ENCODE measurements at places on chromosomes 1 and 21.

- DNase-seq: peak; percentile 58
Observed at GRCh38 chr1:93344886-93345632, 648 bp upstream of the DR1 start.

DNA sequence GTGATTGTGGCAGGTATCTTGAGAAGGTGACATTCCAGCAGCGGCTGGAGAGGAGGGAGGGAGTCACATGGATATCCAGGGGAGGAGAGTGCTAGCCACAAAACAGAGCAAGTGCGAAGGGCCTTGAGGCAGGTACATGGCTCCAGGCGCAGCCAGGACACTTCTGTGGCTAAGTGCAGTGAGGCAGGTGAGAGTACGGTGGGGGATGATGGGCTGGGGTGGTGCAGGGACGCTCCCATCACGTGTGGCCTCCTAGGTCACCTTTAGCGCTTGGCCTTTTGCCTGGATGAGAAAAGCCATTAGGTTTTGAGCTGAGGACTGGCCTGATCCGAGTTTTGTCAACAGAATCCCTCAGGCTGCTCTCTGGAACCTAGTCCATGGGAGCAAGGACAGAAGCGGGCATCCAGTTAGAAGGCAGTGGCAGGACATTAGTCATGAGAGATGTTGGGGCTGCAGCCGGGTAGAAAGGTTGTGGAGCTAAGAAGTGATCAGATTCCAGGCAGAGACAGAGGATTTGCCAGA, 31.6 kb downstream of the SMYD2 start:
- no peak for DNase-seq

DNA sequence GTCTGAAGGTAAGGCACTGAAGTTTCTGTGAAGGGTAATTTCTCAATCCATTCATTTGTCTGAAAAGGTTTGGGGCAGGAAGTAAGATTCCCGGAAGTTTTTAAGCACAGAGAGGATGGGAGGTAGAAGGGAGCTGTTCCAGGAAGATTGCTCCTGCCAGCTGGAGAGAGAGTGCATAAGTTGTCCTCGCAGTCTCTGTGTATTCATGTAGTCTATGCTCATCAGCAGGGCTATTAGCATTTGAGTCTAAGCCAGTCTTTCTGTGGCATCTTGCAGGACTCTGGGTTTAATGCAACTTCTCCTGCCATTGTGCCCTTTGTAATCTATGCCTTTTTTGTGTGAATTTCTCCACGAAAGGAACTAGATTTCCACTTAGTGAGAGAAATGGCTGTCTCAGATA, 140.8 kb upstream of the FGGY start:
- DNase-seq: no peak

DNA sequence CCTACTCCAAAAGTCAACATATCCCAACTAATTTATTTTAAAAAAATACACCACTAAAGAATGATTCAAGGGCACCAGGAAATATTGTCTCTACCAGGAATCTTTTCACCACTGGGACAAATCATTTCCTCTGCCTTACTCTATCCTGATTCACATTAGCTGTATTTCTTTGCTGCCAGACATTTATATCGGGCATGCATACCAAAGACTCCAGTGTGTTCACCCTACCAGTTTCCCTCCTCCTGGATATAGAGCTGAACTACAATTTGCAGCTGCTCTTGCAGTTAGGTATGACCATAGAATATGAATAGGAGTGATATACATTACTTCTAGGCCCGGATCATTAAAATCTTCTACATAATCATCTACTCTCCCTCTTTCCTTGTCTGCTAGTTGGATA, 7.6 kb downstream of the KCNJ6 start:
- DNase-seq: no peak

GRCh38 chr1:243443557-243443956, 187.7 kb downstream of the SDCCAG8 start:
- DNase-seq: peak; percentile 17

DNA sequence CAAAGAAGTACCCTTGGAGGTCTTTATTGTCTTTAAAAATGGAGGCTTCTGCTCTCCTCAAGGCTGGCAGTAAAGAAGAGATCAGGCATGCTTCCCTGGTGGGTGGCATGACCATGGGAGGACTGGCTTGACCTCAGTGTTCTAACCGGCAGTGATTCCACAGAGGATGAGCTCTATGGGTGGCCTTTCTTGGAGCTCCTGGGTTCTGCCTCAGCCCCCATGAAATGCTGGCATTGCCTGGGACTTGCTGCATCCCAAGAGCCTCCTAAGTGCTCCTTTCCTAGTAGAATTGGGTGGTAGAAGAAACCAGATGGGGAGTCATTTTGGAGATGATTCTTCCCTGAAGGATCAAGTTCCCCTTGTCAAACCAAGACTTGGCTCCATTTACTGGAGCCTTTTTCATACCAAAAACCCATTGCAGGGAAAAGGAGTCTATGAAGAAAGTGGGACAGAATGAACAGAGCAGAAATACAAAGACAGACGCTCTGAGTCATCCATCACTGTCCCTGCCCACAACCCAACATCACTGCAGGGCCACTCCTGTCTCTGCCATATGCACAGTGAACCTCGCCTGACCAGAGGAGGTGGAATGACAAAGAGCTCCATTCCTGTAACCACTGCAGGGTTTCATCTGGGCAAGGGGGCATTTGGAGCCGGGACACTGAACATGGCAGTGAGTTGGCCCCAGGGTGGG, 42.4 kb downstream of the RIMS3 start:
- DNase-seq: no peak

DNA sequence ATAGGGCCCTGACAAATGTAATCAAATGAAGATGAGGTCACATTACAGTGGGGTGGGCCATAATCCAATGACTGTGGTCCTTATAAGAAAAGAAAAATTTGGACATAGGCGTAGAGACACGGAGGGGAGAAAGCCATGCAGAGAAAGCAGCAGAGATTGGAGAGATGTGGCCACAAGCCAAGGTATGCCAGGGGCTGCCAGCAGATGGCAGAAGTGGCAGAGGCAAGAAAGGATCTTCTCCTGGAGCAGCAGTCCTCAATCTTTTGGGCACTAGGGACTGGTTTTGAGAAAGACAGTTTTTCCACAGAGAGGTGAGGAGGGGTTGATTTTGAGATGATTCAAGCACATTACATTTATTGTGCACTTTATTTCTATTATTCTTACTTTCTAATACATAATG, 355.1 kb downstream of the NPHP4 start:
- DNase-seq: peak; percentile 16

DNA sequence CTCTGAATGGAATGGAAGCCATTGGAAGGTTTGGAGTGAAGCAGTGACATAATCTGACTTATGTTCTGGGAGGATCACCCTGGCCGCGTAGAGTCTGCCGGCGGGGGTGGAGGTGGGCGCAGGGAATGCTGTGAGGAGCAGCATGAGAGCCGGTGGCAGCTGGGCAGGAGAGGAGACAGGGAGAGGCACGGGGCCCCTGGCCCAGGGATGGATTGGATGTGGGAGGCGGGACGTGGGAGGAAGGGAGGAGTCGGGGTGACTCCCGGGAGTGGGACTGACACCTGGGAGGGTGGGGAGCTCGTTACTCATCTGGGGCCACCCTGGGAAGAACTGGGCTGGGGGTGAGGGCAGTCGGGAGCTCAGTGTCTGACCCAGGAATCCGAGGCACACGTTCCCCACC, 10.4 kb upstream of the KCNAB2 start:
- no peak for DNase-seq

- DNase-seq: no peak
Observed at GRCh38 chr1:215113776-215114153, 31.2 kb downstream of the KCNK2 start.

GRCh38 chr1:51734896-51735745, 118.2 kb downstream of the OSBPL9 start:
- DNase-seq: no peak

DNA sequence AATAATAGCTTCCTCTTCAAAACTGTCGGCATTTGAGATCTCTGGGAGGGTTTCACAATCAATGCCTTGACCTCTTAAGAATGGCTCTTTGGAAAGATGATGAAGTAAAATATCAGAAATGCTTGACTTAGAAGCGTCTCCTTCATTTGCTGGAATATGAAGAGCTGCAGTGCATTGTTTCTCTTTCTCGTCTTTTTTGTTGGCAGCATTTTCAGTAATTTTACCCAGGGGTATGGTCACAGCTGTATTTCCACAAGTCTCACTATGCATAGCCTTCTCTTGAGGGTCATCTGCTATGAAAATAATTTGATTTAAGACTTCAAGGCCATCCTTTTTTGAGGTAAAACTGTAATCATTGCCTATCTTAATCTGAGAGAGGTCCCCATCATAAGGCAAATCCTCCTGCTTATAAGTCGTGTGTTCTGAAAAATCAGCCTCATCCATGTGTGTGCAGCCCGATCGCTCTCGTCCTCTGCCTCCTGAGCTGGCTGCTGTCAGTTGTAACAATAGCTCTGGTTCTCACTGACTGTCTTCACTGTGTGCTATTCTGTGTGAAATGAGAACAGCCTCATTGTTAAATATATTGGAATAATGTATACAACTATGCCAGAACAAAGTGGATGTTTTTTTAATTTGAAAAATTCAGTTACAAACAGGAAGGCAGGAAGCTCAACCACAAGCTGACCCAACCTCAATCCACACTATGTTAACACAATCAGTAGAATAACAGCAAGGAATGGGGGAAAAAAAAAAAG, 4.5 kb downstream of the AKNAD1 start:
- peak; percentile 29 for DNase-seq

GRCh38 chr21:40556442-40556968, 290.5 kb downstream of the DSCAM start:
- DNase-seq: peak; percentile 22

DNA sequence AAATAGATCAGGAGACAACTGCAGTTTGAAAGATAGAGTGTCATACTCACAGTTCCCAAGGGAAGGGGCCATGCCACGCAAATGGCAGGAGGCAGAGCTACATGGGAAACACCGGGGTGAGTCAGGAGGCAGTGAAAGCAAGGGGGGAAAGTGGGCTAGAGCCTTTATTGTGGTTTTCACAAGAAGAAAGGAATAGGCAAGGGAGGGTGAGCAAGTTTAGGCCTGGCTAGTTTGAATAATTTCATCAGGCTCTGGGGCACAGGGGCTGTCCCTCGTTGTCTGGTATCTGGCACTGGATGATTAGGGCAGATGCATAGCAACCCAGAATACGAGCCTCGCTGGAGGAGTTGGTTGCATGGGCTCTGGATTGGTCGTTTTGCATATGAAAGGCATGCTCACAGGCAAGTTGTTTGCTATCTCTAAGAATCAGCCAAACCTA, 17.0 kb upstream of the ITLN2 start:
- no peak for DNase-seq

DNA sequence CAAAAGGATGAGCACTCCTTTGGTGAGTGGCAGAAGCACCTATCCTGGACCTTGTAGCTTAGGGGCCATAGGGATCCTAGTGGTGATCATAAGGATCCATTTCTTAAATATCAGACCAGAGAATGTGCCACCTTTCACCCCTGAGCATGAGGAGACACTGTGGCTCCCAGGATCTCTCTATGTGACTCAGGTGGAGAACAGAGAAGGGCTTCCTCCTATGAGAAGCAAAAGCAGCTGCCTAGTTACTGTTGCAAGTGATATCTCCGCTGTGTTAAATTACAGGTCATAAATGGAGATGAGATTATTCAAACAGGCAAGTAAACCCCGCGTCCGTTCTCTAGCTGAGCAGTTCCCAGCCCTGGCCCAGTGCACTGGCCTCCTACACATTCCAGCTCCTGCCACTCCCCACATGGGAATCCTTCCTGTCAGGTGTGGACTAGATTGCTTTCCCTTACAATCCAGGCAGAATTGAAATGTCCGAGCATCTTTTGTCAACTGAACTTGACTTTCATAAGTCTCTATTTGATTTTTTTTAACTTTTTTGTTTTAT, 26.3 kb downstream of the CLEC20A start:
- no peak for DNase-seq

Measured in suppressor macrophage treated with lipopolysaccharide for 4 hours (primary cell).